ENCODE measurements at places on chromosomes 7 and 10. TPM values are rescaled to one million over a fixed set of nuclear protein-coding genes. Genes with fewer than 3 reads are reported as not detected.

RBM20 gene
- total RNA-seq, result under 0.01 TPM

LOXL4 gene
- 57.2 TPM for total RNA-seq

EPHA1 gene
- total RNA-seq, result not detected

RET gene
- 0.29 TPM for total RNA-seq
